Progenitor cell of endocrine pancreas (in vitro differentiated cells): ENCODE measurements at places on chromosomes 12 and 14. TPM values are rescaled to one million over a fixed set of nuclear protein-coding genes. Genes with fewer than 3 reads are reported as not detected.

OLR1 gene
- total RNA-seq = not detected in 2 replicates

PROX2 gene
- total RNA-seq = not detected in 2 replicates

STAB2 gene
- not detected in 2 replicates for total RNA-seq

DNA sequence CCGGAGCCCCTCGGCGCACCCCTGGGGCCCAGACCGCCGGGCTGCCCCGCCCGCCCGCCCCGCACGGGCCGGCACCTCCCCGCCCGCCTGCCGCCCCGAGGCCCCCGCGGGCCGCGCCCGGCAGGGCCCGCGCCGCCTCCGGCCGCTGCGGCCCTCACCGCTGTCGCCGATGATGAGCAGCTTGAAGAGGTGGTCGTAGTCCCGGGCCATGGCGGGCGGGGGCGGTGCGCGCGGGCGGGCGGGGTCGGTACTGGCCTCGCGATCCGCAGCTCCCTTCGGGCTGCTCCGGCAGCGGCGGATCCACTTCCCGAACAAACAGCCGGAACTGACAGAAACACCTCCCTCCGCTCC, at the start of gene RAB35:
RAB35 (minus strand) TSS at position 313 of the 351 bp plus-strand sequence; CDS start at position 210, 103 bp downstream.
- DNase-seq = no peak

GRCh38 chr12:47378222-47378582, 298.4 kb upstream of the AMIGO2 start:
- DNase-seq = no peak

DNA sequence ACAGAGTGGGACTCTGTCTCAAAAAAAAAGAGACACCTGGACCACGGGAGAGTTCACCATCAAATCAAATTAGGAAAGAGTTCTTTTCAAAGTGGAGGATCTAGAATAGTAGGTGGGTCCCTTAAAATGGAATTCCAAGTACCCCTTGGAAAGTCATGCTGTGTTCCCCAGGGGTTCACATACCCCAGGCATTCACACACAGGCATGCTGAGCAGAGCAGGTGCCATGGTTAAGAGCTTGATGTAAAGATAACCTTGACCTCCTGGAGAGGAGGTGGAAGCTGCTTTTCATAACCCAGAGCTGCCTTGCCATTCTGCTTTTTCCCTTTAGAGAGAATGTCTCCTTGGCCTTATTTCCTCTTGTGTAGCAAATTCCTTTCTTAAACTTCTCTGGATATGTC, 14.2 kb upstream of the SRSF5 start:
- DNase-seq = no peak

DNA sequence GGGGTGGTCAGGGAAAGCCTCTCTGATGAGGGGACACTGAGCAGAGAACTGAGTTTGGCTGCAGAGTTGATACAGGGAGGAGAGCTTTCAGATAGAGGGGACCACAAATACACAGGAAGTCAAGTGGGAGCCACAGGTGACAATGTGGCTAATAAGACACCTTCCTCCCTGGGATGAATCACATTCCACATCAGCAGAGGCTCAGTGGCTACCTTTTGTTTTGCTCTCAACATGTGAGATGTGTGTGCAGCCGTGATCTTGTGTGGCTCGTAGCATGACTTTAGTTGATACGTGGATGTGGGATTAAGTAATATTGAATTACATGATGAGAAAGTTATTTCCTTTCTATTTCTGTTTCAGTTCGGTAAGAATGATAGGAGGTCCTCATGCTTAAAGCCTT, 7.5 kb downstream of the CRADD start:
- DNase-seq = no peak

DNA sequence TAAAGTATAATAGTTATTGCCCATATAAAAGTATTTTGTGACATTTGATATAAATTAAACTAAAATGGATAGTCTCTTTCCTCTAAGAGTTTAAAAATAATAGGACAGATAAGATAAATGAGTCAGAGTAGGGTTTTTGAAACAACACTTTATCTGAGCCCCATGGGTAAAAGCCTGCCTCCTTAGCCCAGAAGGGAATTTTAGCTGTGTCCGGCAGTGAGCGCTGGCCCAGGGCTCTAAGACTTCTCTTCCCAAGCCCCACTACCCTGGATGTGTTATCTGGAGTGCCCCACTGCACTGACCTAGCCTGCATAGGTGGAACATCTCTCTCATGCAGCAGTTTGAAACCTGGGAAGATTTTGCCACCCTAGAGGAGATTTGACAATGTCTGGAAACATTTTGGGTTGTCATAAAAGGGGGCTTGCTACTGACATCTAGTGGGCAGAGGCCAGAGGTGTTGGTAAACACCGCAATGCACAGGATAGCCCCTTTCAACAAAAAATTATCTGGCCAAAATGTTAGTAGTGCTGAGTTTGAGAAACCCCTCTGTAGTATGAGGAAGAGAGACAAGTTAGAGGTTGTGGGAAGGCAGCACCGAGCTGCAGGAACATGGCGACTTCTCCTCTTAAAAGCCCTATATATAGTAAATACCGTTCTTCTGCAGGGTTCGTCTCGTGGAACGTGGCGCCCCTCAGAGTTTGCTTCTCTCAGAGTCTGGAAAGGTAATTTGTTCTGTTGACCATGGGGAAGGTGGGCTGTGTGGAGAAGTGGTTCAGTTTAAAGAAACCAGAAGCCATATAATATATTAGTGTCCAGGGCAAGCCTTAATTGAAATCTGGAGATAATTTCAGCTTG, 29.3 kb upstream of the ATF1 start:
- no peak for DNase-seq

DNA sequence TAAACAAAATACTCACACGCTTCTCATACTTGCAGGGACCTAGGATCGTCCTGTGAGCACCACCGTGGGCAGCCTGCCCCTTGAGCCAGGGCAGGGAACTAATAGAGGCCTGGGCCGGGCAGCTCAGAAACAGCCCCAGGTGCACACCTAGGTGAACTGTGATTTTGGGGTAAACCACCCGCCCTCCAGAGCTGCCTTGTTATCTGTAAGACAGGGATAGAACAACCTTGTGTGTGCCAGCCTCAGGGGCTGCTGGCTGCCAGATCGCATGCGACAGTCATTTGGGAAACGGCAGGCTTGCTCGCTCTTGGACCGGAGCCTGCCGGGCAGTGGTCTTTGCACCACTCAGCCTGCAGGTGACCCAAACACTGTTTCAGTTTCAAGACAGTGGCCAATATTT, 86.8 kb downstream of the ADGRD1 start:
- DNase-seq = no peak
